ENCODE measurements at places on chromosomes 1 and 21.
A peak's percentile ranks its signal among the peaks of the same experiment; 100 is the strongest.

- DNase-seq, result no peak
Observed at GRCh38 chr1:116806245-116806644, 52.0 kb downstream of the CD2 start.

- no peak for DNase-seq
Observed at GRCh38 chr1:83912876-83913275, 86.1 kb downstream of the TTLL7 start.

DNA sequence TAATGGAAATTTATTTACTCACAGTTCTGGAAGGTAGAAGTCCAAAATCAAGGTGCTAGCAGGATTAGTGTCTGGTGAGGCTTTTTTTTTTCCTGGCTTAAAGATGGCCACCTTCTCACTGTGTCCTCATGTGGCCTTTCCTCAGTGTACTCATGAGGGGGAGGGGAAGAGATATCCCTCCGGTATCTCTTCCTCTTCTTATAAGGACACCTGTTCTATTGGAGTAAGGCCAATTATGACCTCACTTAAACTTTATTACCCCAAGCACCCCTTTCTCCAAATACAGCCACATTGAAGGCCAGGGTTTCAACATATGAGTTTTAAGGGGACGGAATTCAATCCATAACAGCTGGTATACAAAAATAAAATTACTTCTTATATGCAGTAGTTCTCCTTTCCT, 203.7 kb upstream of the C1orf87 start:
- no peak for DNase-seq

GRCh38 chr1:10267319-10267718, 56.9 kb downstream of the KIF1B start:
- DNase-seq, result no peak

DNA sequence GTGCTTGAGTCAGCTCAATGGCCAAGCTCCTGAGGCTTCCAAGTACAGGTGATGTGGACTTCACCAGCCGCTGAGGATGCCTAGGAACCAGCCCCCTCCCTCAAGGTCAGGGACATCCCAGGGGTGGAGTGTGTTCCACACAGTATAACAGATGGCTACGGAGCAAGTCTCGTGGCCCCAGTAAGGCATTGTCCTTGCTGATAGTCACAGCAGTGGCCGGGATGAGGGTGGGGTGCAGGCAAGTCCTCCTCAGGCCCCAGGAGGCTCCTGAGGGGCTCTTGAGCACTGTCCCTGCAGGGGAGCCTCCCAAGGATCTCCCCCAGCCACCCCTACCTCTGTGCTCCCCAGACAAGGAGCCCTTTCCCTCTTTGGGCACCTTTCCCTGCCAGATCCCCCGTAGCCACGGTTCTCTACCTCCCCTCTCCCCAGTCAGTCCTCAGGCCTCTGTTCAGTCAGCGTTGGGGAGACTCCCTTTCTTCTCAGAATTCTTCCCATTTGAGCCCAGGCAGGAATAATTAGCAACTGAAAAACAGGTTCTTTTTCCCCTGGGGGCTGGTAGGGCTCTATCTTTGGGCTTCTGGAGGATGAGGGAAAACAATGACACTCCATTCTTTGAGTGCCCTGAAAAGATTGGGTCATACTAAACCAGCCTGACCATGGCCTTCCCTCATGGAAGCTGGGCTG, 7.1 kb upstream of the THEM5 start:
- no peak for DNase-seq

DNA sequence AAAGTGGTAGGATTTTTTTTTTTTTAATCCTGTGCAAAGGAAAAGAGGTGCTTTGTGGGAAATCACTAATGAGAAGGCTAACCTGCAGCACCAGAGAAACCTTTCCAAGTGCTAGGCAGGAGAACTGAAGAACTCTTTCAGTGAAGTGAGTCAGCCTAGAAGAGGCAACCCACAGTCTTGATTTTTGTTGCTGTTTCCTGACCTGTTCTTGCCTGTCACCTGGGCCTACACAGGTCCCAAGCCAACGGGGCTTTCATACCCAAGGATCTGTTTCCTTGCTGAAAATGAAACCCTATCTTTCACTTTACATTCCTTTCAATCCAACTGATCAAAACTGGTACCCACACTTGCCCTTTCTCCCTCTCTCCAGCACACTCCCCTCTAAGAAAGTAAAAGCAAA, 7.1 kb upstream of the IKBKE start:
- DNase-seq, result no peak

DNA sequence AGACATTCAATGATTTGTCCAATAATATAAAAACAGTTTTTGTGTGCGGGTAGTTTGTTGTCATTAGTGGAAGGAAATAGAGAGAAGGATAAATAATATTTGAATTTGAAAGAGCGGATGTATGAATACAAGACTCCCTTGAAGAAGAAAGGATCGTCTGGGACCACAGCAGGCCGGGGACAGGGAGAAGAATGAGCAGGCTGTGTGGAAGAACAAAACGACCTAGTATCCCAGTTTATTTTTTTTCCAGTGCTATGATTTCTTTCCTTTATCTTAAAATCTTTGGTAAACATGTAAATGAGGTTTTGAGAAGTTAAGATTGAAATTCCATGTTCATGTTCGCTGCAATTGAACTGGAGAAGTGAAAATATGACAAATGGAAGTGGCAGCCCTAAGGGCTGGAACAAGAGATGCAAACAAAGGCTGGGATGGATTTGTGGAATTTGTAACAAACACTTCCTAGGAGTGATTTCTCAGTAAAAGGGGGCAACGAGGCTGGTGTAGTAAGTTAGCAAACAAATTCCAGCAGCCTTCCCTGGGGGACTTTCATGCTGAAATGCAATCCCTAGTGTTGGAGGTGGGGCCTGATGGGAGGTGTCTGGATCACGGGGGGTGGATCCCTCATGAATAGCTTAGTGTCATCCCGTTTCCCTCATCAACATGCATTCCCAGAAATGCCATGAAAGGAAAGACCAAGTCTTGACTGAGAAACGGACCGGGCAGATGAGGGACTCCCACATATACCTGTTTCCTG, 10.2 kb upstream of the IFI16 start:
- DNase-seq, result peak; percentile 81

- no peak for DNase-seq
Observed at GRCh38 chr1:23650344-23650990, 41.1 kb upstream of the RPL11 start.

GRCh38 chr1:46692811-46693770, 21.4 kb downstream of the TEX38 start:
- no peak for DNase-seq

DNA sequence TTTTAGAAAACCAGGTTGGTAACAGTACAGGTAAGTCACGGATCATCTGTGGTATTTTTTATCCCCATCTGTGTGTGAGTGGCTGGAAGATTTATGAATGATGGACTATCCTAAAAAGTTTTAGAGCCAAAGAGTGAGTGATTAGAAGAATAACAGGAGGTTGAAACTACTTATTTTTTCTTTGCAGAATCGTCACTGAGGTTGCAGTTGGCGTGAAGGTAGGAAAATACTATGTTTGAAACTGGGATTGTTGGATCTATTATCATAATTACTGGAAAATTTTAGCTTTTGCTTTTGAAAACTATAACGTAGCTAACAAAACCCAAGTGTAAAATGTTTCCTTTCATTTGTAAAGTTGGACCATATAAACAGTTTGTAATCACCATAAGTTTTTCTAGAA, 1.8 kb downstream of the PTBP2 start:
- DNase-seq, result no peak

DNA sequence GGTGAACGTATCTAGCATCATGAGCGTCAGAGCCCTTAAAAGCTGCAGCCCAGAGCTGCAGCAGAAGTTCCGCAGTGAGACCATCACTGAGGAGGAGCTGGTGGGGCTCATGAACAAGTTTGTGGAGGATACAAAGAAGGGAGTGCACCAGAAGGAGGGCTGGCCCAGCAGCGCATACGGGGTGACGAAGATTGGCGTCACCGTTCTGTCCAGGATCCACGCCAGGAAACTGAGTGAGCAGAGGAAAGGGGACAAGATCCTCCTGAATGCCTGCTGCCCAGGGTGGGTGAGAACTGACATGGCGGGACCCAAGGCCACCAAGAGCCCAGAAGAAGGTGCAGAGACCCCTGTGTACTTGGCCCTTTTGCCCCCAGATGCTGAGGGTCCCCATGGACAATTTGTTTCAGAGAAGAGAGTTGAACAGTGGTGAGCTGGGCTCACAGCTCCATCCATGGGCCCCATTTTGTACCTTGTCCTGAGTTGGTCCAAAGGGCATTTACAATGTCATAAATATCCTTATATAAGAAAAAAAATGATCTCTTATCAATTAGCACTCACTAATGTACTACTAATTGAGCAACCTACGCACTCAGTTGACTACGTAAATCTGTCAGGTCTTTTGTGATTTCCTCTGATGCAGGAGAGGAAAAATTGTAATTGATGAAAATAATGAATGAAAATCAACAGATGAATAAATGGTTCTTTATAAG, 2.8 kb downstream of the CBR1 start:
- no peak for DNase-seq

DNA sequence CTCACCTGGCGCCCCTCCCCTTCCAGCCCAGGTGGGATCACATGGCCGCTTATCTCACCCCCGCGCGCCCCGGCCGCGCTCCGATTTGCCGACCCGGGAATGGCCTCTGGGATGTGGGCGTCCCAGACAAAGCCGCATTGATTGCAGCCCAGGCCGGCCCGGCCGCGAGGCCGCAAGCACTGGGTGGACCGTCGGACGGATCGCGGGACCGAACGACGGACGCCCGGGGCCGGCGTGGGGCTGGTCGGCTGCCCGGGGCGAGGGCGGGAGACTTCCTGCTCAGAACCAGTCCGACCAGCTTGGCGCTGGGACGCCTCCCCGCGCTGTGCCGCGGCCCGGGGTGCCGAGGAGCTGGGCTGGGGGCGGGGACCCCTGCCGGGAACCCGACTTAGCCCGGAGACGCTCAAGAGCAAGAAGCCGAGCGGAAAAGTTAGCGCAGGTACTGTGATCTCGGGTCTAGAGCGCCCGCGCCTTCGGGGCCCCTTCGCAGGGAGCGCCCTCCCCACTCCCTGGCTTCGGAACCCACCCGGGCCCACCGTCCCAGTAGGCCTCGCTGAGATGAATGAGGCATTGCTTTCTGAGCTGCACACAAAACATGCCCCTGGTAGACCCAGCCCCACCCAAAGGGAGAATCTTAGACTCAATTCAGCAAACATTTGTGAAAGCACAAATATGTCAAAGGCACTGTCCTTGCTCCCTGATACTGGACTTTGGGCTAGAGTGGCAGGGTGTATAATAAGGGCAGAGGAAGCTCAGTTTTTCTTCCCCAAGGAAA, 415 bp upstream of the LAD1 start:
- no peak for DNase-seq

DNA sequence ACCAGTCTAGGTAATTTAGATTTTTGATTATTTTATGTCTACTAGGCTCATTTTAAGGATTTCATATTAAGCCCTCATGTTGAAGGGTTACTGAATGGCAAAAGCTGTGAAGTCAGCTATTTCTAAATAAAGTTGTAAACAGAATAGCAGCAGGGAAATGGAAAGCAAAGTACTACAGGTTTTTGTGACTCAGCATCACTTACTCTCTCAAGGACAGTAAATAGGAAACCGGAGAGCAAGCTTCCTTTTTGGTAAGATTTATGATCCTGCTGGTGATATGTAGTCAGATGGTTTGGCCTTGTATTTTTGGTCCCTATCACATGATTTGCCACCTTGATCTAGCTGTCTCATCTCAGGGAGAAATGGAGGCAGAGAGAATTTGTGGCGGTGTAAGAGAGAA, 226.0 kb downstream of the RPS6KC1 start:
- no peak for DNase-seq

- DNase-seq, result no peak
Observed at GRCh38 chr1:55816456-55817426, 601.6 kb upstream of the USP24 start.

DNA sequence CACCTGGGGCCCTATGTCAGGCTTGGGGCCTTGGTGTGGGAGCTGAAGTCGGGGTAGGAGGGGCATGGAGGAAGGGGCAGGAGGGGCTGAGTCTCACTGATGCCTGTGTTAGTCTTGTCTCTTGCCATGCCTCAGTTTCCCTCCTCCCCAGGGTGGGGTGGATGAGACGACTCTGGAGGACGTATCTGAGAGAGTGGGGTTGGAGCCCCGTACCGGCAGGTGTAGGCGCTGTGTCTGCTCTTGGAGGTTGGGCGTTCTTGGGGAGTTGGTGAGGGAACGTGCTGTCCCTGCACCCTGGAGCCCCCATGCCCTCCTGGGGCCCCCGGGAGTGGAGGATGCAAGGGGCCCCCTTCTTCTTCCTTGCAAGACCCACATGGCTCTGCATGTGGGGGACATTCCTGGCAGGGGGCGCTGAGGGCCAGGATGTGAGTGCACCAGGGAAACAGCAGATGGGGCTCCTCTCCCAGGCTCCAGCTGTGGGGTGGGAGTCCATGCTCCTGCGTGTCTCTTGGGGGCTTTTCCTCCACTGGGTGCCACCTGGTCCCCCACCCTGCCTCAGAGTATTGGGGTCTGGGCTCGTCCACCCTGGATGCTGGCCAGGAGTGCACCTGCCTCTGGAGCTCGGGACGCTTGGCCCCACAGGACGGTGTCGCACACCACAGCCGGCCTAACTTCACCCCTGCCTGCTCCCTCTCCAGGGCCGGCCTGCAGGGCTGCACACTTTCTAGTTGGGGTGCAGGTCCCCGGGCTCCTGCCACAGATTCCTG, 1.4 kb upstream of the TNFRSF14 start:
- DNase-seq, result no peak

DNA sequence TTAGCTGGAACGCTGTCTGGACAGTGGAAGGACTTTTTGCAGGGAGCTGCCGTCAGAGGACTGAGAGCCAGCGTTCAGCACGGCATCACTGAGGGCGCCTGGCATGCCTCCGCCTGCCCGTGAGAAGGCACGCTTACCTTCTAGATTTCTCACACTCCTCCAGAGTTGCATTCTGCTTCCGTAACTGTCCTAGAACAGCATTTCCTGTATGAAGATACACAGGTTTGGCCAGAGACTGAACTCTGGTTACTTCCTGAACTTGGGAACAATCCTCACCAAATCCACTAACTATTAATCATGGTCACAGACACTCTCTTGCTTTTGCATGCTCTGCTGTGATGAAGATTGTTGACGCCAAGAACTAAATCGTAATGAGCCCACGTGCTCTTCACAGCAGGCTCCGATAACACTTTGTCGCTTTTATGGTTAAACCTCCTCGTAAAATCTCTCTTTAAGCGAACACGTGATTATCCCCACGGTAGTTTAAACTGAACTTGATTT, 93.5 kb downstream of the KIF26B start:
- no peak for DNase-seq

Data from aorta (tissue), 5 donors.